Stimulated activated CD4-positive, alpha-beta T cell treated with anti-CD3 and anti-CD28 coated beads, Interleukin-2, amount 100 ng/mL, for 24 hours (primary cell): ENCODE measurements at places on chromosomes 7 and 10.

- no peak for DNase-seq
These were observed 29.8 kb downstream of the ASAH2 start for GRCh38 chr10:50221470-50221869.

DNA sequence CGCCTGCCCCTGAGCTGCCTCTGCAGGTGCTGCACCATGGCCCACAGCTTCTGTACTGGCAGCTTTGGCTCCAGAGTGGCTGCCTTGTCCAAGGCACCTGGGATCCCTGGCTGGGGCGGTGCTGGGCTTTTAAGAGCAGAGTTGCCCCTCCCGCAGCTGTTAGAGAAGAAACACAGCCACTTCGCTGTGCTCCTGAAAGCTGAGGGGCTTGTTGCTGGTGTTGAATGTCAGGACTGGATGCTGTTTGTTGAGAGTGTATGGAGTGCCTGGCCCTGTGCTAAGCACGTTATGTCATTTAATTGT lies 6.2 kb downstream of the FAM241B start:
- DNase-seq: no peak

DNA sequence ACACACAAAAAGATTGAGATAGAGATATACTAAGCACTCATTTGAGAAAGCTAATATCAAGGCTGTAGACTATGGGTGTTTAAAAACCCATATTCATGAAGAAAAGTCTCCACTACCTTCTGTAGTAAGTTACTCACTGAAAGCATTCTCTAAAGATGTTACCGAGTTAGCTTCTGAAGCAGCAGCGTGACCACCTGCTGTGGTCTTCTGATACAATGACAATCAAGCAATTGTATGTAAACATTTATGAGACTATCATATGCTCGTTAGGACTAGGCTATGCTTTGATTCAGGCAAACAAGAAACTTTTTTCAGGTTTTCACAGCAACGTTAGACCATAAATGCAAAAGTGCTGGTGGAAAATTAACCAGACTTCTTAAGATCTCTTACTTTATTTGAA lies 11.2 kb downstream of the RHOBTB1 start:
- DNase-seq: no peak

- no peak for DNase-seq
These were observed 34.1 kb downstream of the BLVRA start for GRCh38 chr7:43792471-43793150.

- DNase-seq: no peak
These were observed 25.4 kb downstream of the DRGX start for GRCh38 chr10:49370326-49371100.

GRCh38 chr10:22704471-22704911 lies 9.9 kb downstream of the PIP4K2A start:
- DNase-seq: no peak

DNA sequence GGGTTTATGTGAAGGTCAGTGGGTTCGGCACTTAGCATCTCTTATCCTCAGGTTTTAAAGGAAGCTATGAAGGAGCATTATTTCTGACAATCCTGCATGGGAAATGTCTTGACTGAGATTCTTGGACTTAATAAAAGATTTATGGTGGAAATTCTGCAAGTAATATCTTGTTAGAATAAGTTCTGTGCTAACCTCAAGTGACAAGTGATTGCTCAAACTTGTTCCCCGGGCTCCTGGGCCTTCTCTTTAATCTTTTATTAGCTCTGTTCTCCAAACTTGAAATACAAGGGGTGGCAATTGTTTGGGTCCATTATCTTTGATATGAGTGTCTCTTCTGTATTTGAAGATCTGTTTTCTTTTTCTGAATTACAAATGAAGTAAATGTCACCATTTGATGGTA lies 140.6 kb upstream of the CTBP2 start:
- no peak for DNase-seq

DNA sequence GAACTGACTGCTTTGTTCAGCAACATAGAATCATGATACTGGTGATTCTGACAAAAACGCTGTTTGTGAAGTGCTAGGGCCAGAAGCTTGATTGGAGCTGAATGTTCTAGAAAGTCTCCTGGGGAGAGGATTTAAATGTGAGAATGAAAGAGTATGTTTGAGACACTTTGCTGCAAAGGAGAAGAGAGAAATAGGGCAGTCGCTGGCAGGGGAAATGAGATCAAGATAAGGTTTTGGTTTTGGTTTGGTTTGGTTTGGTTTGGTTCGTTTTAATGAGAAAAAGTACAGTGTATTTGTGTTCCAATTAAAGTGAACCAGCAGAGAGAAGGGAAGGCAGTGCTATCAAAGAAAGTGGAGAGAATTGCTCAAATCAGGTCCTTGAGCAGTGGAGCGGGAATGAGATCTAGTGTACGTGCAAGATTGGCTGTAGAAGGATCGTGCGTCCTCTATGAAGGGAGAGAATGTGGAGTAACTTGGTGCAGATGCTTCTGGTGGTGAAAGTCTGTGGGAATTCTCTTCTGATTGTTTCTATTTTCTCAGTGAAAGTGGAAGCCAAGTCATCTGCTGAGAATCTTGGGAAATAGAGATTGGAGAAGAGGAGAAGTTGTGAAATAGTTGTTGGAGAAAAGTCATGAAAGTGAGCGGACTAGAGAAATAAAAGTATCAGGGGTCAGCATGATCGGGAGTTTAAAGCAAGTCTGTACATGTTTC lies 270.5 kb downstream of the CCDC3 start:
- DNase-seq: no peak

DNA sequence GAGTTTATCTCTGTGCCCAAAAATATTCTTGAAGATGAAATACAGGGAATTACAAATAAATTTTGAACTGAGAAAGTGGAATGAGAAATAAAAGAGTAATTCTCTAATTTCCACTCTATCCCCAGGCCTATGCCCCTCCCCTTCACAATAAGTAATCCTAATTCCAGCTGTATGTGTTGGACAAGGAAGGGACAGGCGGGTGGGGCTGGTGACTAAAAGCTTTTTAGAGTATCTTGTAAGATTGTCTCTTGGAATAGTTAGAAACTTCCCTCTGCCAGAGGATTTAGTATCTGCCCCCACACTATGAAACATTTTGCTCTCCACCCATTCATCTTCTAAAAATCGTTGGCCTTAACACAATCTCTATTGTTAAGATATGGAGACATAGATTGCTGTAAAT lies 199.2 kb downstream of the MBL2 start:
- DNase-seq: no peak

GRCh38 chr10:77315496-77316129 lies 322.0 kb downstream of the KCNMA1 start:
- no peak for DNase-seq

DNA sequence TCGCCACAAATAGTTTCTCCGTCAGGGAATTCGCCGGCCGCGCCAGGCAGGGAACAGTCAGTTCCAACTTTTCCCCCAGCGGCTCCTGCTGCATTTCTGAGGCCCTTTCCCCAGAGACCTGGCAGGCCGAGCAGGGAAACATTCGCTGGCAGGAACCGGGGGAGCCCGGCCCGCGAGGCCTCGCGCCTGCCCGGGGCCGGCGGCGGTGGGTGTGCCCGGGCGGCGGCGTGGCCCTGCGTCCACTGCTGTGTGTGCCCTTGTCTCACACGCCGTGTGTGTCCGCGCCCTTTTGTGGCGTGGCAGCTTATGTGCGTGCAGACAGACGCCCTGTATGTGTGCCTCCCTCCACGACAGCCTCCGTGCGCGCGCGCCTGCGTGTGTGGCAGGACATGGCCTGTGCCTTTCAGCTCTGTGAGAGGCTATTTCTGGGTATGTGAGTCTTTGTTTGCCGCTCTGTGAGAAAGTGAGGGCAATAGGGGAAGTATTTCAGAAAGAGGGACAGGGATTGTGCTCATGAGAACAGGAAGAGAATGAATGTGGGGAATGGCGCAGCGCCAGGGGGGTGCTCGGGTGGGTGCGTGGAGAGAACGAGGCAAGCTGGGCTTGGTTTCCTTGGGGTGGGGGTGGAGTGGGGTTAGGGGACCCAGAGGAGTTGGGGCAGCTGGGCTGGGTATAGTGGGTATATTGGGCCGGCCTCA lies 689 bp upstream of the SMARCD3 start:
- DNase-seq: peak; percentile 40

GRCh38 chr7:72037516-72037915 lies 374.6 kb downstream of the CALN1 start:
- no peak for DNase-seq

DNA sequence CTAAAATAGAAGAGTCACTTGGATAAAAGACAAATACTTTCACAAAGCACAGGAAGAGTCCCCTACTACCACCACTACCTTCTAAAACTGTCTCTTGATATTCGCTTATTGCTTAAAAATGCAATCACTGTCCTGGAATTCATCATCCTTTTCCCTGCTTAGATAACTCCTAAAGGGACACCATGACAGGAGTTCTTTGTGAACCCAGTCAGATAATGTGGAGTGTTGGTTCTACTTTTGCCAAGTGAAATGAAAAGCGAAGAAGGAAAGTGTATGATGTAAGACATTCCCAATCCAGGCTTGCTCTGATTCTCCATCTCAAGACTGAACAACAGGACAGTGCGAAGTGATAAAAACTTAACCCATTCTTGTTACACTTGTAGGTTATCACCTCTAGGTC lies 103.0 kb downstream of the MTERF1 start:
- no peak for DNase-seq

GRCh38 chr7:2013381-2014311 lies 219.1 kb downstream of the MAD1L1 start:
- DNase-seq: no peak

DNA sequence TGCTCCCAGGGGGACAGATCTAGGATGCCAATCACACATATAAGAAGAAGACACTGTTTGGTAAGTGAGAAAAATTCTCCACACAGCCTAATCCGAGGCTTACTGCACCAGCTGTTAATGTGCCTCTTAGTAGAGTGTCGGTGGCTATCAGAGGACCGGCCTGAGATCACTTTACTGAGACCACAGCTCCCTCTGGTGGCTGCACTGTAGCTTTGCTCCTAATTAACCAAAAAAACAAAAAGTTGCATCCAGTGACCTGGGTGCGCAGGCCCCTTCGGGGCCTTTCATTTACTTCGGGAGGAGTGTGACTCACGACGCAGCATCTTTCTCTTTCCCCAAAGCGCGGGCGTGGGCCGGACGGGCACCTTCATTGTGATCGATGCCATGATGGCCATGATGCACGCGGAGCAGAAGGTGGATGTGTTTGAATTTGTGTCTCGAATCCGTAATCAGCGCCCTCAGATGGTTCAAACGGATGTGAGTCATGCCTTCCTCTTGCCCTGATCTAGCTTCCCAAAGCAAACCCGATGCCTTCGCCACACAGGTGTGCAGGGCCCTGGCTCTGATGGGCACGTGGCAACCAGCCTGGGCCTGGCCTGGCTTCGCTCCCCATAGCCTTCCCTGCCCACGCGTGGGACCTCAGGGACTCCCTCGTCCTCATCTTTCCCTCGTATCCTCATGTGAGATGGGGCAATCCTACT lies 56.7 kb downstream of the MKI67 start:
- peak; percentile 85 for DNase-seq

- peak; percentile 58 for DNase-seq
These were observed 36.0 kb downstream of the KCNH2 start for GRCh38 chr7:150942001-150942590.

DNA sequence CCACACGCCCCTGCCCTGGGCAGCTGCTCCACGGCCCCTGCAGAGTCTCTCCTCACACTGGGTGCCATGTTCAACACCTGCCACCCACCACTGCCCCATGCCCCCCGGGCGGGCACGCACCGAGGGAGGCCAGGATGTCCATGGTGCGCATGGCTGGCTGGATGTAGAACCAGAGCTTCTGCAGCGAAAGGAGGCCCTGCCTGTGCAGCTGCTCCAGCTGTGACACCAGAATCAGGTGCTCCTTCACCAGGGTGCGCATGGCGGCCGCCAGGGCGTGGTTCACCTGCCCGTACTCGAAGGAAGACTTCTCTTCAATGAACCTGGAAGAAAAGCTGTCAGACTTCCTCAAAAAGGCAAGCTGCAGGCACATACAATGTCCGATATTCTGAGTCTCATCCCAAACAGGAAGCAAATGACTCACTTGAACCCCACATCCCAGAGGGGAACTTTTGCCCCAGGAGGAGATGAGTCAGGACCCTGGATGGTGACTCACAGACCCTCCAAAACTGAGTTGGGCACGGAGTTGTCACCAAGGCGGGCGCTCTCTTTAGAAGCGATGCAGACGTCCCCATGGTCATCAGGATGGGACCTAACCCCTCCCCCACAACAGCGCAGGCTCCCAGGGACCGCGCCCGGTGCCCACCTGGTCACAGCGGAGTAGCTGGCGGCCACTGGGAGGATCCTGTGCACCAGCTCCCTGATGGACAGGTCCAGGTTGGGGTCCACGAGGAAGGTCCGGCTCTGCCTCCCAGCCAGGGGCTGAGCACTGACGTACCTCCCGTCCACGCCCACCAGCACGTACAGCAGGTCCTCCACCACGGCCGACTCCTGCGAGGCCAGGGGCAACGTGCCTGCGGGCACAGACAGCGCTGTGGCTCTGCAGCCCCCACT lies 15.5 kb downstream of the TUBGCP2 start:
- DNase-seq: no peak

GRCh38 chr10:102923601-102924000 lies 5.5 kb downstream of the CNNM2 start:
- no peak for DNase-seq

DNA sequence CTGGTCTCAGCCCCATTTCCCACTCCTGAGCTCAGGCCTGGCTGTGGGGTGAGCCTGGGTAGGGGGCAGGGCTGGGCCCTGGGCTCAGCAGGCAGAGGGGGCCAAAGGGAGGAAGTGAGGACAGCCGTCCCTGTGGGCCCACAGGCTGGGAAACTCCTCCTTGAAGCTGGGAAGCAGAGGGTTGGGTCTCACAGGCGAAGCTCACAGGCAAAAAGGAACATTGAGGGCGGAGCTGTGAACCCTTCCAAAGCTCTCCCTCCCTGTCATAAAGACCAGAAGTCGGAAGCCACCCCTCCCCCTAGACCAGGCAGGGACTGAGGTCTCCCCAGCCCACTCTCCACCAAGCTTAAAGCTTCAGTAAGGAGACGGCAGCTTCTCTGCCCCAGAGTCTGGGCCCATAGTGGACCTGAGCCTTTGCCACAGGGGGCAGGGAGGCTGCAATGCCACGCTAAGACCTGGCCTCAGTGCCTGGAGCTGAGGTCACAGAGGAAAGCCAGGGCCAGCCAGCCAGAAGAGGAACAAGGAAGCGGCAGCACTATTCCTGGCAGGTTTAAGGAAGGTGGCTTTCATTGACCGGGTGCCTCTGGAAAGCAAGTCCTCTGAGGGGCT lies 1.0 kb upstream of the KCP start:
- no peak for DNase-seq

DNA sequence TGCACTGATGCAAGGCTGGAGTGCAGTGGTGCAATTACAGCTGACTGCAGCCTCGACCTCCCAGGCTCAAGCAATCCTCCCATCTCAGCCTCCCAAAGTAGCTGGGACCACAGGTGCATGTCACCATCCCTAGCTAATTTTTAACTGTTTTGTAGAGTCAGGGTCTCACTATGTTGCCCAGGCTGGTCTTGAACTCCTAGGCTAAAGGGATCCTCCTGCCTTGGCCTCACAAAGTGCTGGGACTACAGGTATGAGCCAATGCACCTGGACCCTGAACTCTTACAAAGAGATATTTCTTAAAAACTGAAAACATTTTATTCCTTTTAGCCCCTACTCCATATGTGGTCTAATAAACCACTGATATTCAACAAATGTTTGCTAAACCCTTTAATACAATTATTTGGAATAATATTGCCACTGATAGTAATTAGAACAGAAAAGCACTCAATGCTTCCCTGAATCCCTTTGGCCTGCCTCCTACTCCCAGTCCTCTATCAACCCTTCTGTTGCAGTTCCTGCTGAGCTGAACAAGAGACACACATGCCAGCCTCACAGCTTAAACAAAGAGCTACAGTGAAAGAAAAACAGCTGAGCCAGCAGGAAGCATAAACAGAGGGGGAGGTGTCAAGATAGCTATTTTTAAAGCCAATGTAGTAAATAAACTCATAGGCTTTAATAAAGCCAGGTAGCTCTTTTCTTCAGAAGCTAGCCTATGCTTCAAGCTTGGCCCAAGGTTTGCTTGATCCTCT lies 7.0 kb upstream of the GNAI1 start:
- no peak for DNase-seq

GRCh38 chr7:72080341-72080766 lies 331.8 kb downstream of the CALN1 start:
- DNase-seq: no peak
